Thyroid gland (tissue), 4 donors: ENCODE measurements at places on chromosomes 11 and 22. TPM values are rescaled to one million over a fixed set of nuclear protein-coding genes. Genes with fewer than 3 reads are reported as not detected.

CRYBB2 gene
- total RNA-seq: not detected

DNA sequence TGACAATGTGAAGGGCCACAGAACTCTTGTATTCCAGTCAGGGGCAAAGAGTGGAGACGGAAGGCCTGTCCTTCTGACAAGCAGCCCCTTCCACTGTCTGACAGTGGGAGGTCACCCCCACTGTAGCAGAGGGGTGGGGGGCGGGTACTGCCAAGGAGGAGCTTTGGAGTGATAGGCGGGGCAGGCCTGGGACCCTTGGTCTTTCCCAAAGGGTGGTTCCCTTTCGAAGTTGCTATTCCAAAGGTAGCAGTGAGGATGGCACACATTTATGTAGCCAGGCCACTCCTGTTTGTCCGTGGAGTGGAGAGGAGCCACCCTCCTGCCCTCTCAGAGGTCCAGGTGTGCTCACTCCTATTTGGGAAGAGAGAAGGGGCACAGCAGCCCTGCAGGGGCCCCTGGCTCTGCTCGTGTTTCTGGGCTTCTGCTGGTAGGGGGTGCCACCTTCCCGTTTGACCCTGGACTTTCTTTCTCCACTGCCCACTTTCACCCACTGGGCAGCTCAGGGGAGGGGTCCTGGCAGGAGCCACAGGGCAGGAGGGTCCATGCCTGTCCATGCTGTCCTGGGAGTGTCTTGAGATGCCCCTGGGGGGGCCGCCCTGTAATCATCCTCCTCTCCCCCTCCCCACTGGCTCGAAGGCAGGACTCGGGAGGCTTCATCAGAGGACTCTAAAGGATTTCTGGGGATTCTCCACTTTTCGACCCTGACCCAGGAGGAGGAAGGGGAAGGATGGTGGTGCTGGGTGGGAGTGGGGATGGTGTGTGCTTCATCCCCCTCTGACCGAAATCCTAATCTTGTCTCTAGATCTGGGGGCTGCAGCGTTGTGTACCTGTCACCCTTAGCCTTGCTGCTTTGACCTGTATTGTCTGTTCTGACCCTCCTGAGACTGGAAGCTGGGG is 994 bp downstream of the TAGLN start:
- H3K4me1 ChIP-seq: peaks cover 59% of the 10 kb centered on the region
- H3K27ac ChIP-seq: peak overlapping the region; percentile 81
- H3K27me3 ChIP-seq: no peaks in the 10 kb centered on the region
- peaks cover under 1% of the 10 kb centered on the region for H3K36me3 ChIP-seq

DNA sequence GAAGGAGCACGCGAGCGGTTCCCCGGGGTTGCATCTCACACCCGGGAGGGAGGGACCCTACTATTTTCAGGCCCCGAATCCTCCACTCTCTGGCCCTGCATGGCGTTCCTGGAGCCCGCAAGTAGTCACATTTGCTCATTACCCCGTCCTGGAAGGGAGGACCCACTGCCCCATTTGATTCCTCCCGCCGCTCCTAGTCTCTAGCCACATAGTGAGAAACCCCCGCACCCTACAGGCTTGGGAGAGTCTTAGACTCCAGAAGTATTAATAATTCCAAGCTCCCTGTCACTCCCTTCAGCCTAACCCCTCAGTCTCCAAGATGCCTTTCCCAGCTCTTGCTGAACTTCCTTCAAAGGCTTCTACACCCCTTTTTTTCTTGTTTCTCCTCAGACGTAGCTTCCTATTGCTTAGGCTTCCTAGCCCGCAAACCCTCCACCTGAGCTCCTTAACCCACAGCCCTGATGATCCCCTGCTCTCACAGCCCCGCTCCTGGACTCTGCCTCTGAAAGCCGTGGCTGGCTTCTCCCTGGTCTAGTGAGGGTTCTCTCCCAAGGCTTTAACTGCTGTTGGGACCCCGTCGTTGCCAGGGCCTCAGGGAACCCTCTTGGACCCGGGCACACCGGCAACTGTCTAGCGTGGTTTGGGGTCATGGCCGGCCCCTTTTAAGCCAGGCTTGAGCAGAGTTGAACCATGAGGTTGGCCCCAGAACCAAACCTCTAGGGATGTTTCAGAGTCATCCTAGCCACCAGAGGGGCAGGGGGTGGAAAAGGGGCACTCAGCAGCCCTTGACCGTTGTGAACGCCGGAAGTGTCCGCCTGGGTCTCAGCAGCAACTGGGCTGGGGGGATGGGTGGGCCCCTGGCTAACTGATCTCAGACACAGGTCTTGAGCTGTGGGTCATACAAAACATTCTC is 862 bp downstream of the GGA1 start:
- peaks cover 36% of the 10 kb centered on the region for H3K4me1 ChIP-seq
- H3K27me3 ChIP-seq: no peaks in the 10 kb centered on the region
- peak overlapping the region; percentile 93 for H3K27ac ChIP-seq
- peak; percentile 43 for DNase-seq
- no peaks in the 10 kb centered on the region for H3K36me3 ChIP-seq

DNA sequence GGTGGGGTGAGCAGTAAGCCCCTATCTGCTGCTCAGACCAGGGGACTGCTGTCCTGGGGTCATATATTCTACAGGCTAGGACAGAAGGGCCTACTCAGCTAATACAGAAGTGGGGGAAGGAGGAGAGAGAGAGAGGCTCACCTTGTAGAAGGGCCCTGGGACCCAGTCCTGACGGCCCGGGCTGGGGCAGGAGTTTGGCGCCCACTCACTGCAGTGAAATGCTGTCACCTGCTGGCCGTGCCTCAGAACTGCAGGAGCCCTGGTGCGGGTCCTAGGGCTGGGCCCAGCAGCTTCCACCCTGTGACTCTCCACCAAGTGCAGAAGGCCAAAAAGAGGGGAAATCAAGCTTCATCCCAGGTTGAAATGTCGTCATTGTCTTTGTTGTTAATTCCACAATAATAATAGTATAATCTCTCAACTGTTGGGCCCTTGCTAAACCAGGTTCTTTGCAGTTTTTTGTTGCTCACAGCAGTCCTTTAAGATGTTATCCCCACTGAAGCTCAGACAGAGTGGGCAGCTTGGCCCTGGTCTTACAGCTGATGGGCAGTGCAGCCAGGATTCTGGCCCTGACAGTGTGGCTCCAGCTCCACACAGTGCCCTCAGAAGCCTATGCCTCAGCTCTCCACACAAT is 29.6 kb downstream of the TRIM29 start:
- DNase-seq: peak; percentile 63
- no peaks in the 10 kb centered on the region for H3K27me3 ChIP-seq
- no peak overlapping the region for H3K4me3 ChIP-seq

GRCh38 chr11:20109731-20110445 is 50.4 kb downstream of the DBX1 start:
- peaks cover 36% of the 10 kb centered on the region for H3K36me3 ChIP-seq
- H3K27ac ChIP-seq: peak overlapping the region; percentile 17
- no peak overlapping the region for H3K4me3 ChIP-seq
- DNase-seq: no peak

DNA sequence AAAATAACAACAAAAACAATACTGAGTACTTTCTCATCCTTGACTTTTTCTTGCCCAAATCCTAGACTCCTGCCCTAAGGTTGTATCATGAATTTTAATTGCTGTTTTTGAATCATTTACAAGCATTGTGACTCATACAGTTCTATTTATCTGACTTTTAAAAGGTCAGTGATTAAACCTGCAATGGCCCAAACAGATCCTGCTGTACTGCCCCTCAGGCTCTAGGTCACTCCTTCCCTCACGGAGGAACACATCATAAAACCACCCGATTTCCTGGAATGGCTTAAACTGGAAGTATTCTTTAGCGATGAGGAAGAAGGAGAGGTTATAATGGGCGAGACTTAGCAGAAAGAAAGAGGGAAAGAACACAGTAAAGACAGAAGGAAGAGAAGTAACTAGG is 12.3 kb downstream of the ARFGAP3 start:
- H3K27me3 ChIP-seq: no peaks in the 10 kb centered on the region
- peaks cover 9% of the 10 kb centered on the region for H3K4me1 ChIP-seq
- H3K36me3 ChIP-seq: peaks cover 13% of the 10 kb centered on the region
- no peak overlapping the region for H3K27ac ChIP-seq
- H3K4me3 ChIP-seq: no peak overlapping the region

DNA sequence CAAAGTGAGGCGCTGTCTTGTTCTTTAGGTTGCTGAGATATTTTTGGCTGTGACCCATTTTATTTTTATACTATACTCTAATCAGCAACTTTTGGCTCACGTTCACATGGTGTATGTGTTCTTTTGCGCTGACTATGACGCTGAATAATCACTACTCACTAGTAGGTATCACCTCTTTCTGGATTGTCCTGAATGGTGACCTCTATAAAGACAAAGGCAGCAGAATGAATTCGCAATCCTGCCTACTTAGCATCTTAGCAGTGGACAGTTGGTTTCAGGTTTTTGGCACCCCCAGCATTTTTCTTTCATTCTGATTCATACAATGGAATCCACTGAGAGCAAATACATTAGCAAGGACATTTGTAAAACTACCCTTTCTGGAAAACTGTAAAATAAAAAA is 351.3 kb downstream of the JRKL start:
- H3K27ac ChIP-seq: no peak overlapping the region
- H3K4me1 ChIP-seq: no peaks in the 10 kb centered on the region
- no peak overlapping the region for H3K4me3 ChIP-seq

- H3K4me3 ChIP-seq: no peak overlapping the region
- no peak for DNase-seq
- H3K27me3 ChIP-seq: no peaks in the 10 kb centered on the region
- no peak overlapping the region for H3K27ac ChIP-seq
- no peaks in the 10 kb centered on the region for H3K36me3 ChIP-seq
- peaks cover 7% of the 10 kb centered on the region for H3K4me1 ChIP-seq
Measured at GRCh38 chr22:23074451-23074850, 4.1 kb downstream of the GNAZ start.

MCAM gene
- total RNA-seq: 98.4 TPM

GRCh38 chr22:42992886-42993479 is 22.0 kb downstream of the PACSIN2 start:
- DNase-seq: peak; percentile 48
- no peaks in the 10 kb centered on the region for H3K36me3 ChIP-seq
- peaks cover 54% of the 10 kb centered on the region for H3K4me1 ChIP-seq
- no peak overlapping the region for H3K4me3 ChIP-seq

TRPC6 gene
- total RNA-seq: 28.4 TPM

GRCh38 chr11:26247340-26247739 is 84.6 kb upstream of the ANO3 start:
- no peaks in the 10 kb centered on the region for H3K4me1 ChIP-seq
- H3K27me3 ChIP-seq: no peaks in the 10 kb centered on the region
- no peaks in the 10 kb centered on the region for H3K36me3 ChIP-seq
- no peak for DNase-seq

DNA sequence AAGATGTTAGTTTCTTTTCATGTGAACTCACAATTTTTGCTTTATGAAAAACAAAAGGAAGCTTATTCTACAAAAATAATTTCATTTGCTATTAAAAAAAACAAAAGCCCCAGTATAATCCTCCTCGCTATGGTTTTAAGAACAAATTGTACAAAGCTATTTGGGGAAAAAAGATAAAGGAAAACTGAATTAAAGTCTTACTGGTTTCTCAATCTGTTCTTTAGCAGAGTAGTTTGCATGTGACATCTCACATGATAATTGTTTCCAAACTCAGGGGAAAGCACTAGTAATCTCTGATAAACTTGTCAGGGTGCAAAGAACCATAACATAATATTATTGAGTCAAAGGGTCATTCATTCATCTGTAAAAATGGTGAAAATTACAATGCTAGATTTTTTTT is 2.9 kb upstream of the DDI1 start:
- H3K4me3 ChIP-seq: no peak overlapping the region
- no peak overlapping the region for H3K27ac ChIP-seq
- no peaks in the 10 kb centered on the region for H3K36me3 ChIP-seq
- H3K4me1 ChIP-seq: no peaks in the 10 kb centered on the region

LMNTD2 gene
- total RNA-seq: 8.8 TPM

GRCh38 chr22:46612904-46613605 is 7.1 kb upstream of the GRAMD4 start:
- no peaks in the 10 kb centered on the region for H3K27me3 ChIP-seq
- no peaks in the 10 kb centered on the region for H3K36me3 ChIP-seq
- H3K4me3 ChIP-seq: no peak overlapping the region
- H3K27ac ChIP-seq: no peak overlapping the region
- peaks cover 23% of the 10 kb centered on the region for H3K4me1 ChIP-seq
- DNase-seq: no peak

OR52B6 gene
- not detected for total RNA-seq

DNA sequence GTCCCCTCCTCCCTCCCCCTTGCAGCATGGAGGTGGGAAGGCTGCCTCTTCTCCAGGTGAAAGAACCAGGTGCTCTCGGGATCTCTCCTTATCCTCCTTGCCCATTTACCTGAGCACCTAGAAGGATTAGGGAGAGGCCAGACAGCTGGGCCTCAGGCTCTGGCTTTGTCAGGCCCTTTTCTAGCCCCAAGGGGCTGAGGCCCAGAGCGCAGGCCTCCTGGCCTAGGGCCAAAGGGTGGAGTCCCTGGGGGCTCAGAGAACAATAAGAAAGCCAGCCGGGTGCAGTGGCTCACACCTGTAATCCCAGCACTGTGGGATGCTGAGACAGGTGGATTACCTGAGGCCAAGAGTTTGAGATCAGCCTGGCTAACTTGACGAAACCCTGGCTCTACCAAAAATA is 5.4 kb upstream of the TTLL1 start:
- no peaks in the 10 kb centered on the region for H3K36me3 ChIP-seq
- H3K4me3 ChIP-seq: no peak overlapping the region
- H3K27me3 ChIP-seq: no peaks in the 10 kb centered on the region

PHOX2A gene
- total RNA-seq: not detected

CHRM4 gene
- not detected for total RNA-seq

GRCh38 chr22:30867746-30868662 is 100.6 kb downstream of the MORC2 start:
- no peak for DNase-seq
- no peak overlapping the region for H3K27ac ChIP-seq
- no peaks in the 10 kb centered on the region for H3K4me1 ChIP-seq
- H3K27me3 ChIP-seq: no peaks in the 10 kb centered on the region
- no peak overlapping the region for H3K4me3 ChIP-seq

FGF3 gene
- total RNA-seq: not detected

GRCh38 chr22:33544707-33545106 is 375.6 kb downstream of the LARGE1 start:
- H3K27ac ChIP-seq: no peak overlapping the region
- DNase-seq: no peak
- no peaks in the 10 kb centered on the region for H3K27me3 ChIP-seq
- no peak overlapping the region for H3K4me3 ChIP-seq

- no peak overlapping the region for H3K27ac ChIP-seq
- H3K27me3 ChIP-seq: no peaks in the 10 kb centered on the region
- no peak for DNase-seq
- peaks cover 11% of the 10 kb centered on the region for H3K36me3 ChIP-seq
Measured at GRCh38 chr11:45652781-45653180, 12.6 kb downstream of the CHST1 start.

GRCh38 chr11:127875131-127875530 is 712.2 kb downstream of the ETS1 start:
- H3K4me1 ChIP-seq: no peaks in the 10 kb centered on the region
- no peaks in the 10 kb centered on the region for H3K27me3 ChIP-seq
- H3K4me3 ChIP-seq: no peak overlapping the region
- H3K36me3 ChIP-seq: no peaks in the 10 kb centered on the region

GRAMD1B gene
- 22.7 TPM for total RNA-seq

GRCh38 chr11:13229136-13229535 is 48.5 kb upstream of the BMAL1 start:
- no peaks in the 10 kb centered on the region for H3K27me3 ChIP-seq
- no peaks in the 10 kb centered on the region for H3K4me1 ChIP-seq
- H3K36me3 ChIP-seq: no peaks in the 10 kb centered on the region
- H3K4me3 ChIP-seq: no peak overlapping the region
- DNase-seq: no peak

GRCh38 chr11:62505059-62505439 is 41.6 kb downstream of the AHNAK start:
- H3K27me3 ChIP-seq: no peaks in the 10 kb centered on the region
- DNase-seq: no peak
- H3K4me3 ChIP-seq: no peak overlapping the region
